ENCODE measurements at places on chromosomes 16 and 17.

DNA sequence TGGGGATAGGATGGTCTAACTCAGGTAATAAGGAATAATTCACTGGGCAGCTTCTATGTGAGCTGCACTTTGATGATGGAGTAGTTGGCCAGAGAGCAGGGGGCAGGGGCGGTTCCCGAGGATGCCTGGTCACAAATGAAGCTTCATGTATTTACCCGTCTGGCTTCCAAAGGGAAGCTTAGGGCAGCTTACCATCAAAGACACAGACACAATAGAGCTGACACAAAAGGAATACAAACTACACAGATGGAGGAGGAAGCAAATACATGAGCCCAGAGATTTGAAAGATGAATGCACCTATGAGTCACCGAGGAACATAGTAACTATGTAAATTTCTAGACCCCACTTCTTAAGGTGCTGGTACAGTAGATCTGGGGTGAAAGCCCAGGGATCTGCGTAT lies 8.7 kb upstream of the EMP2 start:
- DNase-seq = no peak

DNA sequence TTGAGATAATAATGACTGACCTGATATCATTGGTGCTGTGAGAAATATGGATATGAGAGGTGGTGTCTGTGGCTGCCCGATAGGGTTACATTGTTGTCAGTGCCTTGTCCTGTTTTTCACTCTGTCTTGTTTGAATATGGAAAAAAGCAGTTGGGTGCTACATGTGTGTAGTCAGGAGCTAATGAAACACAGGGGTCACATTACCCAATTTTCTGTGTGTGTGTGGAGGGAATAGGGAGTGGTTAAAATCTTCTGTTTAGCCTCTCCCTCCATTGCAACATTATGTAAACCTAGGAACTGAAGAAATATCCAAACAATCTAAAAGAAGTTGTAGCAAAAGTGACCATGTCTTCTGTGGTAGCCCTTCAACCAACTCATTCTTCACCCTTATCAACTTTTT lies 527.7 kb upstream of the SOX9 start:
- no peak for DNase-seq

- no peak for DNase-seq
Observed at GRCh38 chr16:74465851-74466685, 44.8 kb upstream of the CLEC18B start.

- no peak for DNase-seq
Observed at GRCh38 chr17:6696906-6697305, 16.3 kb downstream of the SLC13A5 start.

DNA sequence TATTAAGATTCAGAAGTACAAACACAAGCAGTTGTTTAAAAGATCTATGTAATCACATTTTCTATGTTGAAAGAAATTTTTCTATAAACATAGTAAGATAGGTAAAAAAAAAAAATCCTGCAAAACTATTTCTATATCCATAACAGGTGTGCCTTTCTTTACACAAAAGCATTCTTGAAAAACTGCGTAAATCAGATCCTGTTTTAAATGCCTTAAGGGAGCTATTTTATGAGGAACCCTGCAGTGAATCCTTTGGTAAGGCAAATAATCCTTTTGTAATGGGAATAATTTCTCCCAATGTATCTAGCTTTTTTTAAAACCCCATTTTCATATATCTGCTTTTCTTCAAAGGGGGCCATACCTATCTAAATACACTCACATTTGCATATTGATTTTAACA lies 157.3 kb downstream of the AATF start:
- DNase-seq = no peak

DNA sequence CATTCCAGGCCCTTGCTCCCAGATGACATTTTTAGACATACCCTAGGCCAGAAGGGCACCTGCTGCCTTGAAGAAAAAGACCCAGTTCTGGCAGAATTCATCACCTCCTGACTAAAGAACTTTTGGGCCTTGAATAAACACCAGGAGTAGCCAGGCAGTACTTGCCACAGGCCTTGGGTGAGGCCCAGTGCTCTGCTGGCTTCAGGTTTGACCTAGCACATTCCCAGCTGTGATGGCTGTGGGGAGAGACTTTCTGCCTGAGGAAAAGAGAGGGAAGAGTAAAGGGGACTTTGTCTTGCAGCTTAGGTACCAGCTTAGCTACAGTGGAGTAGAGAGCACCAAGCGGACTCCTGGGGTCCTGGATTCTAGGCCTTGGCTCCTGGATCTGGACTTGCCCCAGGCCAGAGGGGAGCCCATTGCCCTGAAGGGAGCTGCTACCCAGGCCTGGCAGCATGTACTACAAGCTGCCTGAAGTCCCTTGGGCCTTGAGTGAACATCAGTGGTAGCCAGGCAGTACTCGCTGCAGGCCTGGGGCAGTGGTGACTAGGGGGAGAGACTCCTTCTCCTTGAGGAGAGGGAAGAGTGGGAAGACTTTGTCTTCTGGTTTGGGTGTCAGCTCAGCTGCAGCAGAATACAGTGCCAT lies 44.3 kb downstream of the ABCA8 start:
- no peak for DNase-seq

DNA sequence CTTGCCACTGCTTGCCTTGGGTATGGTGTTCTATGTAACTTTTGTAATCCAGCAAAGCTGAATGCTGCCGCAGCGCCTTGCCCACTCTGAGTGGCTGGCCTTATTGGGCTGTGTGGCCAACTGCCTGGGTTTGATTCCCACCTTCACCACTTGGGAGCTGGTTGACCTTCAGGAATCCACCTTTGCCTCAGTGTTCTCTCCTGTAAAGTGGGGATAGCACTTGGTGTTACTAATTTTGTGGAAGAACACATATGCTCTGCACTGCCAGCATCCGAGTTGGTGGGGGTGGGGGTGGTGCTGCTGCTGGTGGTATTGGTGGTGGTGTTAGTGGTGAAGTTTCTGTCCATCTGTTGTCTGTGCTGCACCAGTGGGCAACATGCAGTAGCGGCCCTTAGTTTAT lies 32.8 kb downstream of the AKAP1 start:
- no peak for DNase-seq

DNA sequence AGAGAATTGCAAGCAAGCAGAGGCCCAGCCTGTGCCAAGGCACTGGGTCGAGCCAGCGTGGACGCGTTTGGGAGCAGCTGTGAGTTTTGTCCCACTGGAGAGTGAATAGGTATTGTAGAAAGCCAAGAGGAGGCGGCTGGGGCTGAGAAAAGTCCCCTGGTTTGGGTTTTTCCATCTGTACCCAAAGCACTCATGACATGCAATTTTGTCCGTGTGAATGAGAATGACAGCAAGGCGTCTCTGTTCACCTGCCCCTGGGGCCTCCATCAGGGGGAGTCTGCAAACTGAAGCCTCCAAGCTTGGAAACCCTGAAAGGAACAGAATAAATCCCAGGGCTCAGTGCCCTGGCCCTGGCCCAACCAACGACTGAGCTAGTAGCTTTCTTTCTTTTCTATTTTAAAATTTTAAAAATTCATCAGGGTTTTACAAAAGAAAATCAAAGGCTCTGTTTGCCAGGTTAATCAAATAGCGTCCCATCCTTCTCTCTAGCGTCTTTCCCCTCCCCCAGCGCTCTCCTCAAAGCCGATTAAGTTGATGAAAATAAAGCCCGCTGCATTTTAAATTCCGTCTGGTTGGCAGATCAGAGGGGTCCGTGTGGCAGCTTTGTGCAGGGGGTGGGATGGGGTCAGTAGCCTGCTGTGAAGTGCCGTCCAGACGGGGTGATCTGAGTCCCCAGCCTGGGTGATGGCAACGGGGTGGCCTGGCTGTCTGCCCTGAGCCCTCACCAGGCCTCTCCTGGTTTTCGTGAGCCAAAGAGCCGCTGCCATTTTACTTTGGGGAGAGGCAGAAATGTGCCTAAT lies 171.0 kb downstream of the KATNIP start:
- DNase-seq = no peak

DNA sequence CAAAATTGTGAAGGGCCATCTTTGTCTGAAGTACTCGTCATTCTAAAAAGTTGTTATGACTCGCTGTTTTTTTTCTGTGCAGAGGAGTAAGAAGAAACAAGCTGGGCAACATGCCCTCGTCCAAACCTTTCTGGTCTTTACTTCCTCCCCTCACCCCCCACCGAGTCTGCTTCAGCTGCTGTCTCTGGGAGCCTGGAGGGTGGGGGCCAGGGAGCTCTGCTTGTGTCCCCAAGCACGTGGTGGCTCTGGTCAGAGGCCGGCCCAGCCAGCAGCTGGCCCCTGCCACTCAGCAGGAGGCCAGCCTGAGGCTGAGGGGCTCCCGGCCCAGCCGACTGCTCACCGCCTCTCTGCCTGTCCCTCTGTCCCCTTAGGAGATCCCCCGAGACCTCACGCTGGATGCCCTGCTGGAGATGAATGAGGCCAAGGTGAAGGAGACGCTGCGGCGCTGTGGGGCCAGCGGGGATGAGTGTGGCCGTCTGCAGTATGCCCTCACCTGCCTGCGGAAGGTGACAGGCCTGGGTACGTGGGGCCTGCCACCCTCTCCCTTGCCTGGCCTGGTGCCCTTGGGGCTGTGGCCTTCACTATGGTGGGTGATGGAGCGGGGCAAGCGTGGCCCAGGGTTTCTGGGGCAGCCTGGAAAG lies 53.7 kb upstream of the LGALS9 start:
- DNase-seq = peak; percentile 74

DNA sequence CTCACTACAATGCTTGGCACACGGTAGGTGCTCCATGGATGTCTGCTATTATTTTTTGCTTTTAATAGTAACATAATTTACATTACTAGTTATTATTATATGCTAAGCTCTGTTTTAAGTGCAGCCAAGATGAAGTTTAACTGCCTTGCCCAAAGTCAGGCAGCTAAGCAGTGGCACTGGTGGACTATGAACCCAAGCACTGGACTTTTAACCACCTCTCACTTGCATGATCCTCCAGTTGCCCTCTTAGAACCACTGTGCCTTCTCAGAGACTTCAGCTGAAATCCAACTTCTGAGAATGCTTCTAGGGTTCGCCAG lies 1.5 kb upstream of the ZNF207 start:
- no peak for DNase-seq

Measured in iris pigment epithelial cell (primary cell).